AG08396 (cell line): ENCODE measurements at places on chromosomes 5 and 9.

GRCh38 chr5:52999344-52999949 is 10.3 kb downstream of the ITGA2 start:
- DNase-seq = peak; percentile 28

GRCh38 chr9:109771796-109772531 is 8.0 kb upstream of the PALM2AKAP2 start:
- DNase-seq = no peak

DNA sequence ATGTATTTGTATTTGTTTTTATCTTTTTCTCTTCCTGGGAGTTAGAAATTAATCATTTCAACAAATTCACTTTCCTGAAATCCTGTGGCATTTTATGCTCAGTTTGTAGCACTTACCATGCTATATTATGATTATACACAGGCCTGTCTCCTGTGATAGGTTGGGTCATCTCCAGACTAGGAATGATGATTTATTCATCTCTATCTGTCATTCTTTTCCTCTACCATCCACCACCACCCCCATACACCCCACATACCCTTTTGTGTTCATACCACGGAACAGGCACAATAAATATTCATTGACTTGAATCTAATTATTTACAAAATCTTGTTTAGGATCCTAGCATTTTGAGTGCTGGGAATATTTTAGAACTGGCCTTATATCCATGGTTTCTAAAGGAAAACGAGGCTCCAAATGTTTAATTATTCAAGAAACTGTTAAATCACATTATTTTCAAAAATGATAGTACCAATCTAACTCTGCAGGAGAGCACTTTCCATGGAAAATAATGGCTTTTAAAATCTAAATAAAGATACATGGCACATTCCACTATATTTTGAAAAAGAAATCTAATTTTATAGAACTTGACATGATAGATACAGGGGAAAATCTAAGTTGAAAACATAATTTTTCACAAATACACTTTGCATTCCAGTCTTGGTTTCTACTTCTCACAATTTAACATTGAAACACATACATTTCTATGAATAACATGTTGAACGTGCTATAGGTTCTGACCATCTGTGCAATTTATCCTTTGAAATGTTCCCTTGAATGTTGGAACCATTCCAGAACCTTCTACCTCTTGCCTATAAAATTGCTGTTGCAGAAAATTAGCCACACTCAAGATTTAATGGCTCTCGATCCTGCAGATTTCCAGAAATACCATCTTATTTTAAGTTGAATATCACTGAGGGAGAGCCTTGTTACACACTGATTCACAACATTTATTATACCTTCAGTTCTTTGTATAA is 89.3 kb downstream of the STARD4 start:
- DNase-seq = no peak

DNA sequence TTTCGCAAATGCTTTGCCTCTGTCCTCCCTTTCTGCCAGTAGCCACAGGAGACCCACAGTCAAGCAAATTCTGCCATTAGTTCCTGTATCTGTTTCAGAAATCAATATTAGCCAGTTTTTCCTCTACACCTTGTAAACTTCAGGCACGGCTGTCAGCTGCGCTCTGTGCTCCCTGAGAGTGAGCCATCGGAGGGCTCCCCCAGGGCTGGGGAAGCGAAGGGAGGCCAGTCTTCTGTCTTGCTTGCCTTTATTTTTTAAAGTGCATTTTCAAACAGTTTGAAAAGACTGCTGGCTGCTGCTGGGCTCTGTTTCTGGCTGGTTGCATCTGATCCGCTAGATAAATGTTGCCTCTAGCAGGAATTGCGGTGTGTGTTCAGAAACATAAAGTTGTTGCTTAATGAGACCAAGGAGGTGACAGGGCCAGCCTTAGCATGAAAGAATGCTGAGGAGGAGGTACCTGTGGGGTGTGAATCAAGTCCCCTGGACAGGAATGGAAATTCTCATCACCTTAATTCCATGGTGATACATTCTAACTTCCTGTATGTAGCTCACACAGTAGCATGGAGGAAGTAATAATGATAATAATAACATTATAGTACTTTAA is 421.7 kb upstream of the KIF2A start:
- no peak for DNase-seq

DNA sequence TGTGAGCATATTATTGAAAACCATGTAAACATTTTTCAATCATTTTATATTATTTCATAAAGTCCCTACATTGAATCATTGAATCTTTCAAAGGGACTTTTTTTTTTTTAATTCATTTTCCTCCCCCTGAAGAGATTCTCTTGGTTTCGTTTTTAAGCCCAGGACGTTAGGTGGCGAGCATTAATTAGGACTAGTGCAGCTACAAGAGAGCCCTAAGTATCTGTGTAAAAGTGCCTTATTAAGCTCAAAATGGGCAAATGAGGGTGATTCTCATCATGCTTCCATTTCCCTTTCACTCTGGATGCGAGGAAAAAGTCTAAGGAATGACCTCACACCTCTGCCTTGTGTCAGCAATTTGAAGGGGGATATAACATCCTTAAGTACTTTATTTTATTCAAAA is 517.9 kb upstream of the ITGA1 start:
- no peak for DNase-seq

- no peak for DNase-seq
Observed at GRCh38 chr5:169013208-169013728, 287.7 kb downstream of the SLIT3 start.

DNA sequence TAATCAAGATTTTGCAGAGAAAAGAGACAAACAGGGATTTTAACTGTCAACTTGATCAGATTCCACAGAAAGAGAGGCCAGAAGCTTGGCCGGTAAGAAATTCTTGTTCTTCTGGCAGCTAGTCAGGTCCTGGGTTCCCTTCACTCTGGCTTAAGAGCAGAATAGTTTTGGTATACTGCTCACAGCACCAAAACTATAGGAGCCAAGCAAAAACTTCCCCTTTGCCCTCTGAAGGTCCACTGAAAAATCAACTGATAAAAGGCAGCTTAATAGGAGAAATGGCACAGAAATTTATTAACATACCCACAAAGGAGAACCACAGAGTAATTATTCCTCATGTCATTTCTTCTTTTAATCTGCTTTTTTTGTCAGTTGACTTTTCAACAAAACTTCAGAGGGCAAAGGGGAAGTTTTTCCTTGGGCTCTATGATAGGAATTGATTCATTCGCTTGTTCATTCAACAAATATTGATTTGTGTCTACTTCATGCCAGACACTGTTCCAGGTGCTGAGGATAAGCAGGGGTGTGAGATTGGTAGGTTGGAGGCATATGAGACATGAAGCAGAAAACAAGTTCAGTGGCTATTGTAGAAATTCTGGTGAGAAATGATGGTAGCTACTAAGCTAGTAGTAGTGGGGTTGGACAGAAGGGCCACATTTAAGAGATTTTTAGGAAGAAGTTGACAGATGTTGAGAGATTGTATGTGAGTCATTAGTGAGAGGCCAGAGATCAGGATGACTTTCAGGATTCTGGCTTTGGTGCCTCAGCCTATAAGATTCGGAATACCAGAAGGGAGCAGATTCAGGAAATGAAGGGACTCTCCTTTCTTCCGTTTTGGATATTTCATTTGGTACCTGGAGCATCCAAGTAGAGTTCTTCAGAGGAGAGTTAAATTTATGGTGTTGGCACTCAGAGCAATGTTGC is 20.6 kb upstream of the NNT start:
- DNase-seq = no peak

DNA sequence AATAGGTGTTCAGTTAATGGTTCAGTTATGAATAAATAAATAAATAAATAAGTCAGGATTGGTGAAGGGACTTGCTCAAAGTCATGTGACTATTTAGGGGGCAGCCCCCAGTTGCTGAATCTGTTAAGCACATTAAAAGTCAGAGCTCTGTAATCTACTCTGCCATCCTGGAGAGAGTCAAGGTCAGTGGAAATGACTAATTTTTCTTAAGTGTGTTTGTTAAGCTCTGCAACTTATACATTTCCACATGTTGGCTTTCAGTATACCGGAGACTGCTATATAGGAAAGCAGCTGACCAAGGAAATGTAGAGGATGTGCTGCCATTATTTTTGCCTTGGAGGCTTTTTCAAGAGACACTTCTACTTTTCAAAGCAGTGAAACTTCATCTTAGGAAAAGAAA is 57.9 kb downstream of the KIAA1958 start:
- DNase-seq = no peak

DNA sequence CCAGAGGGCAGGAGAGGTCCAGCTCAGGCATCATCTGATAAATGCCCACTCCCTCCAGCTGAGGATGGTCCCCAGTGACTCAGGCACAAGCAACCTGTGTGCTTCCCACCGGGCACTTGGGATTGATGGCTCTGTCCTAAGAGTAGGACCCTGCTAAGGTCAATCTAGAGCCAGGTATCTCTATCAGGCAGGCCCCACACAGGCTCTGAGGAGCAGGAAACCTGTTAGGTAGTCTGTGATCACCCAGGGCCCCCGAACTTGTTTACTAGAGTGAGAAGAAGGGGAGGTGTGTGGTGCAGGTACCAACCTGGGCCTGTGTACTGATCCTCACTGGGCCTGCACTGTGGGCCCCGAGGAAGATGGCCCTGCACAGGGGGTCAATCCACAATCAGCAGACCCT is 119.6 kb upstream of the FSTL4 start:
- no peak for DNase-seq

- DNase-seq = peak; percentile 68
Observed at GRCh38 chr9:107488375-107489143, 1.0 kb downstream of the KLF4 start.

DNA sequence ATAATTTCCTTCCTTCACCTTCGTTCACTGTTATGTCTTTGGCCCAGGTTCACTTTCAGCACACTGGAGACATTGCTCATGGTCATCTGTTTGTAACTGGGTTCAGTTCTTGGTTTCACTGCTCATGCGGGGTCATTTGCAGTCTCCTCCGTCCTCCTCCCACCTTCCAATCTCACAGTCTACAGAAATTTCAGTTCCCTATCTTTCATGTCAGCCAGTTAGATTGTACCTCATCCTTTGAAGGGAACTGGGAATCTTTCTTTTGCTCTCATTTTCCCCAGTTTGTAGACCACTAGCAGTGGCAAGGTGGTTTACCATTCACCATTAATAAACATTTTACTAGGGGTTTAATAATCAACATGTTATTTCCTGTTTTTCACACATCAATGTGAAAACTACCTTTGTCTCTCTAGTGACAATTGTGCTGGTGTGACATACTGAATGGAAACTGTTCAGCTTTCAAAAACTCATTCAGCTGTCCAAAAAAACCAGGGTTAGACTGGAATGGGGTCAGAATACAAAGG is 100.9 kb upstream of the IL6ST start:
- DNase-seq = no peak

GRCh38 chr5:139417214-139417613 is 13.3 kb upstream of the SPATA24 start:
- DNase-seq = no peak

DNA sequence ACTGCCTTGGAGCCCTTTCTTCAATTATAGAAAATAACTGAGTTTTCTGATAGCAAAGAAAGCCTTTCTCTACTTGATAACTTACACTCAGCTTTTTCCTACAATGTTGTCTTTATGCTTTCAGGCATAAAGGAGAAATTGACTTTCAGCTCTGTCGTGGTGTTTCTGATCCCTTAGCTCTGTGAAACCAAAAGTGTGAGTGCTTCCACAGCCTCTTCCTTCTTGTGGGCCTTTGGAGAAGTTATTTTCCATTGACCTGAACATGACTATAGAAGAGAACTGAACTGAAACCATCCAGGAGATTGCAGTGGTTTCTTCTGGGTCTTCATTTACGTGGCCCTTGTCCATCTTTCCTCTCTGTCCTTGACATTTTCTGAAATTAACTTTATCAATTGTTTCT is 59.5 kb upstream of the EQTN start:
- DNase-seq = no peak

- peak; percentile 59 for DNase-seq
Observed at GRCh38 chr5:34898258-34898895, 16.9 kb downstream of the RAD1 start.

DNA sequence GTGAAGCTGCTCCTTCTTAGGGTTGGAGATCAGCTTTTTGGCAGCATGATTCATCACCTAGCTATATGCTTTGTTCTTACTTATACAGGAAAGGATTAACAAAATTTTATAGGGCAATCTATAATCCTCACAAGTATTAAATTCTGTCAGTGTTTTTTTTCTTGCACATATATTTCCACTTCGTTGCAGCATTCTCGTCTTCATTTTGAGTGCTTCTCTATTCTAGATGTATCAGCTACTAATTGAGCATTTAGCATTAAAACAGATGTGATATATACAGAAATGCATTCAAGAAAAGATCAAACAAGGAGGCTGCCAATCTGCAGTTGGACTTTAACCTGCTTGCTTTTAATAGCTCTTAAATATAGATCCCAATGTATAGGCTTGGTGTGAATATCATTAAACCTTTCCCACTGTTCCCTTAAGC is 3.6 kb upstream of the CTXN3 start:
- DNase-seq = no peak

DNA sequence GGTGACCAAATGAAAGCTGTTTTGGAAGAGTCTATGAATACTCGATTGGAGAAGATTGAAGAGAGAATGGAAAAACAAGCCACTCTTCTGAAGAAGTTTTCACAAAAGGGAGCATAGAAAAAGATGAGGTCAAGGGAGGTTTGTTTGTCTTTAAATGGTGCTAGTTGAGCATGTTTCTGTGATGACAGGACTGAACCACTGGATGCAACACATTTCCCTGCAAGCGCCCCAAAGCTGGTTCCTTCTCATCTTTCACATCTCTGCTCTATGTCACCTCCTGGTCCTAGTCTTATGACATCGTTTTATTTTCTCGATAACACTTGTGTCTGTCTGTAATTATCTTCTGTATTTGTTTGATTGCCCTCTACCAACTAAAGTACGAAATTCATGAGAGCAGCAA is 3.8 kb upstream of the CCDC192 start:
- DNase-seq = no peak

- DNase-seq = peak; percentile 30
Observed at GRCh38 chr9:4235871-4236804, 63.7 kb downstream of the GLIS3 start.

DNA sequence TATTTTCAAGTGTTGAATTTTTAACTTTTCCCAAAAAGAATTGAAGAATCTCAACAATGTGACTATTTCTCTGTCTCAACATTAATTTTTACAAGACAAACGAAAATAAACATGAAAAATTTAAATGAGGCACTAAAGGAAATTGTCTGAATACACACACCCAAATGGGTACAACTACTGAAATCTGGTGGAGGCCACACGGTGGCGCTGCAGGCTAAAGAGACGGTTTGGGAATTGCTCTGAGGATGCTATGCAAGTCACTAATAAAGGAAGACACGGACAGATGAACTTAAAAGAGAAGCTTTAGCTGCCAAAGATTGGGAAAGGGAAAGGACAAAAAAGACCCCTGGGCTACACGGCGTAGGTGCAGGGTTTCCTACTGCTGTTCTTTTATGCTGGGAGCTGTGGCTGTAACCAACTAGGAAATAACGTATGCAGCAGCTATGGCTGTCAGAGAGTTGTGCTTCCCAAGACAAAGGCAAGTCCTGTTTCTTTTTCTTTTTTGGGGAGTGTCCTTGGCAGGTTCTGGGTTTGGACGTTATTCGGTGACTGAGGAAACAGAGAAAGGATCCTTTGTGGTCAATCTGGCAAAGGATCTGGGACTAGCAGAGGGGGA is at the start of gene PCDHB10:
Gene PCDHB10 (plus strand): TSS at position 244 of the 616 bp plus-strand sequence. CDS start 200 bp downstream, at position 444.
- peak; percentile 64 for DNase-seq

GRCh38 chr5:14143841-14144585 is 871 bp downstream of the TRIO start:
- peak; percentile 29 for DNase-seq
